ENCODE measurements at places on chromosomes 11 and 22.

GRCh38 chr22:35752006-35752862 lies 34.6 kb downstream of the APOL5 start:
- no peak for DNase-seq
- H3K4me1 ChIP-seq: no peaks in the 10 kb centered on the region
- H3K36me3 ChIP-seq: peaks cover 71% of the 10 kb centered on the region
- no peaks in the 10 kb centered on the region for H3K27me3 ChIP-seq
- no peak overlapping the region for H3K27ac ChIP-seq

GRCh38 chr11:10688401-10688800 lies 5.2 kb downstream of the IRAG1 start:
- H3K27me3 ChIP-seq: no peaks in the 10 kb centered on the region
- no peaks in the 10 kb centered on the region for H3K36me3 ChIP-seq
- H3K4me3 ChIP-seq: no peak overlapping the region
- peaks cover 7% of the 10 kb centered on the region for H3K4me1 ChIP-seq

- no peaks in the 10 kb centered on the region for H3K36me3 ChIP-seq
- no peak overlapping the region for H3K27ac ChIP-seq
- no peak overlapping the region for H3K4me3 ChIP-seq
- no peak for DNase-seq
- H3K27me3 ChIP-seq: no peaks in the 10 kb centered on the region
- no peaks in the 10 kb centered on the region for H3K4me1 ChIP-seq
These were observed 6.3 kb upstream of the IGLL5 start for GRCh38 chr22:22881116-22882000.

- H3K27me3 ChIP-seq: no peaks in the 10 kb centered on the region
- no peak within 1 kb of the TSS for H3K4me3 ChIP-seq
- H3K27ac ChIP-seq: no peak within 1 kb of the TSS
- peaks cover 6% of the 10 kb centered on the region for H3K4me1 ChIP-seq
These were observed at the start of gene SAA1 for GRCh38 chr11:18265949-18266348. Gene SAA1, plus strand, starts transcription at chr11:18266264. Its CDS starts 624 bp downstream, at chr11:18266888.

GRCh38 chr11:10287140-10287539 lies 6.9 kb downstream of the SBF2 start:
- H3K4me1 ChIP-seq: peaks cover 6% of the 10 kb centered on the region
- DNase-seq: no peak
- H3K36me3 ChIP-seq: peaks cover 22% of the 10 kb centered on the region
- no peaks in the 10 kb centered on the region for H3K27me3 ChIP-seq
- H3K27ac ChIP-seq: no peak overlapping the region
- H3K4me3 ChIP-seq: no peak overlapping the region

DNA sequence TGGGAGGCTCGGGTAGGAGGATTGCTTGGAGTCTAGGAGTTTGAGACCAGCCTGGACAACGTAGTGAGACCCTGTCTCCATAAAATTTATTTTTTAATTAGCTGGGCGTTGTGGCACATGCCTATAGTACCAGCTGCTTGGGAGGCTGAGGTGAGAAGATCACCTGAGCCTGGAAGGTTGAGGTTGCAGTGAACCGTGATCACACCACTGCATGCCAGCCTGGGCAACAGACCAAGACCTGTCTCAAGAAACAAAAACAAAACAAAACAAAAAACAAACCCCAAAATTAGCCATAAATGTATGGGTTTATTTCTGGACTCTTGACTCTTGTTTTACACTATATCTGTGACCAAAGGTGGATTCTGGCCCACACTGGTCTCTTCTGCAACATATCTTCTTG lies 41.6 kb downstream of the EIF3F start:
- no peaks in the 10 kb centered on the region for H3K4me1 ChIP-seq
- no peaks in the 10 kb centered on the region for H3K36me3 ChIP-seq
- DNase-seq: no peak

GRCh38 chr11:859394-860131 lies 16.9 kb downstream of the TSPAN4 start:
- no peaks in the 10 kb centered on the region for H3K27me3 ChIP-seq
- no peak overlapping the region for H3K27ac ChIP-seq
- no peaks in the 10 kb centered on the region for H3K4me1 ChIP-seq
- DNase-seq: no peak

DNA sequence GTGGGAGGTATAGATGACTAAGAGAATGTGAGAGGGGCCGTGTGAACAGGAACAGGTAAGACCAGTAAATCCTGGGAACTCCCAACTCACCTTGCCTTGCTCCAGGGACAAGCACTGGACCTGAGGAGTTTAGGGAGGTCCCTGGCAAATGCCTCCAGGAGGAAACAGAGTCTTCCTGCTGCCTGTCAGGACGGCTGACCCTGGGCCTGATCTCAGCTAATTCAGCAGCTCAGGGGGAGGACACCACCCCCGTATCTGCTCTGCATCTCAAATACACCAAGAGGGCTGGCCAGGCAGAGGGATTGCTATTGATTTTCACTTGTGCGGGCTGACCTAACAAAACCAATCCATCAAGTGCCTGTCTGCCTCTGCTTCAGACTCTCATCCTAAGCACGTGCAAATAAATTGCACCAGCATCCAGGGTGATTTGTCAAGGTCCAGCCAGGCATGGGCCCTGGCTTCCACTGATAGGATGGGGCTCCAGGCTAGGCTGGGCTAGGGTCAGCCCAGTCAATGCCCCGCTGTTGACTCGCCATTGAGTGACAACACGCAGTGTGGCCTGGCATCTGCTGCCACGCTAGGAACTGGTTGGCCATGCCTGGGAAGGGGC lies 20.3 kb downstream of the UQCR10 start:
- H3K27ac ChIP-seq: no peak overlapping the region
- no peak for DNase-seq

DNA sequence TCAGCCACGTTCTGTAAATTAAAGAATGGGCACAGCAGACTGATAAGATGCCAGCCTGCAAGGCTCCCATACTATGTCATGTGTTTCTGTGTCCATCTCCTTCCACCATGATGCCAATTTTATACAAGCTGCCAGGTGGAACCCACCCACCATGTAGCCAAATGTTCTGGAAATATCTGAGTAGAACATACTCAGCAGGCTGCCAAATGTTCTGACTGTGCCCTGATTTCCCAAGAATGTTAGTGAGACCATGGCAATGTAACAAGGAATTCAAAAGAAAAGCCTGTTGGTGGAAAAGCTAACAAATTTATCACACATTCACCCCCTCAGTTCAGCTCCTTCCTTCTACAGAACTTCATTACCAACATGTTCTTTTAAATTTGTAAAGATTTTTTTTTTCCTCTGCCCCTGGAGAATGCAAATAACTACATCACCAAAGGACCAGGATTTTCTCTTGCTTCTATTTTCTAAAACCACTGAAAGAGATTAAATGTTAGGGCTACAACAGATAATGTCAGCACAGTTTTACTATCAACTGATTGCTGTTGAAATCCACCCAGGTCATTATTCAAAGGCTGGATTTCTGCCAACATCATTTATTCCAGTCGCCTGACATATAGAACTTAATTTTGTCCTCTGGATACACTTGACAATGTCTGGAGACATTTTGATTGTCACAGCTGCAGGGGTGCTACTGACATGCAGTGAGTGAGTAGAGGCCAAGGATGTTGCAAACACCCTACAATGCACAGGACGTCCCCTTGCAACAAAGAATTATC lies 3.1 kb downstream of the DMC1 start:
- no peaks in the 10 kb centered on the region for H3K36me3 ChIP-seq
- no peak overlapping the region for H3K27ac ChIP-seq
- H3K4me1 ChIP-seq: peaks cover 10% of the 10 kb centered on the region
- no peaks in the 10 kb centered on the region for H3K27me3 ChIP-seq
- DNase-seq: no peak

- no peaks in the 10 kb centered on the region for H3K27me3 ChIP-seq
- peaks cover 57% of the 10 kb centered on the region for H3K36me3 ChIP-seq
- DNase-seq: no peak
- H3K4me3 ChIP-seq: no peak overlapping the region
These were observed 8.1 kb downstream of the EHD1 start for GRCh38 chr11:64870176-64870892.

- no peak overlapping the region for H3K27ac ChIP-seq
- H3K4me3 ChIP-seq: no peak overlapping the region
- H3K36me3 ChIP-seq: peaks cover 92% of the 10 kb centered on the region
- H3K27me3 ChIP-seq: no peaks in the 10 kb centered on the region
- no peaks in the 10 kb centered on the region for H3K4me1 ChIP-seq
- no peak for DNase-seq
These were observed 7.1 kb downstream of the INPPL1 start for GRCh38 chr11:72231396-72232259.

- peaks cover 17% of the 10 kb centered on the region for H3K4me1 ChIP-seq
- peak; percentile 76 for DNase-seq
- peak overlapping the region; percentile 9 for H3K4me3 ChIP-seq
- H3K36me3 ChIP-seq: no peaks in the 10 kb centered on the region
- H3K27me3 ChIP-seq: no peaks in the 10 kb centered on the region
These were observed 89.5 kb downstream of the KCNQ1 start for GRCh38 chr11:2534134-2534956.

DNA sequence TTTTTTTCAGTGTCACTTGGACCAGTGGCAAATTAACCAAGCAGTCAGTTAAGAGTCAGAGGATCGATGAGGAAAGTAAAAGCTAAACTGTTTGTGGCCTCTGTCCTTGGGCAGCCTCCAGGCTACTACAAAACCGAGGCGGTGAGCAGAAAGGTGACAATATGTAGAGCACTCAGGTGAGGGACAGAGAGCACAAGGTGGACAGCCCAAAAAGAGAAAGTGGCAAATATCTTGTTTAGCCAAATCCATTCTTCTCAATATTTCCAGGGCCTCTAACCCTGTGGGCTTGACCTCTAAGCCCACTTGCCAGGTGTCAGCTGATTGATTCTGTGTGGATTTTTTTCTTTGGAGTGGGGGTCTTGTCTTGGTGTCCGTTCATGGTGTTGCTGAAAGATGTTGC lies 4202.2 kb upstream of the OR11H1 start:
- no peaks in the 10 kb centered on the region for H3K36me3 ChIP-seq
- H3K27me3 ChIP-seq: no peaks in the 10 kb centered on the region
- H3K4me1 ChIP-seq: no peaks in the 10 kb centered on the region
- H3K4me3 ChIP-seq: no peak overlapping the region
- DNase-seq: no peak
- no peak overlapping the region for H3K27ac ChIP-seq

GRCh38 chr11:115963156-115963555 lies 458.9 kb upstream of the CADM1 start:
- no peaks in the 10 kb centered on the region for H3K36me3 ChIP-seq
- no peak overlapping the region for H3K27ac ChIP-seq
- no peak for DNase-seq
- no peaks in the 10 kb centered on the region for H3K4me1 ChIP-seq
- no peak overlapping the region for H3K4me3 ChIP-seq

DNA sequence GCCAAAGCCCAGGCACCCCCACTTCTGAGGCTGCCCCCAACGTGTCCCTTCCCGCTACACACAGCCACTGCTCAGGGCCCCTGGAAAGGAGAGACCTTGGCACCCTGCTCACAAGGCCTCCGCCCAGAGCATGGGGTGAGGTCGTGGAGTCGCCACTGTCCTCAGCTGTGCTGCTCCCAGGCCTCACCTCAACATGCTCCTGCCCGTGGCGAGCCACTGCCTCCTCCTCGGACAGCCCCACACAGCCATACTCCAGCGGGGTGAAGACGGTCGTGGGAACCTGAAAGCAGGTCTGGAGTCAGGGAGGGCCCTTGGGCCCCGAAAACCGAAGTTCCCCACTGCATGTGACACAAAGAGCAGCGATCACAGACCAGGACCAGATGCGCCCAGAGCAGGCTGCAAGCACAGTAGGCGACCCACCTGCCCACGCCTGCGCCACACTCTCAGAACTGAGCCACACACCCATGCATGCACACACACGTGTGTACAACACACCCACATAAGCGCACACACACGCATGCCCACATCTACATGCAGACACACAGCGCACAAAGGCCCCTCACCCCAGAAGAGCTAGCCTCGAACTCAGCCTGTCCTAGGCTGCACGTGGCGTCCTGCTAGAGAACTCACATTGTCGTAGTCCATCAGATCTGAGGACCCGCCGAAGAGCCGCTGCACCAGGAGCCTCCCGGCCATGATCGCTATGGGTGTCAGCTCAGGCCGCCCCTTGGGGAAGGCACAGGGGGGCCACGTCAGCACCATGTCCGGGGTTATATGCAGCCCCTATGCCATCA lies 25.5 kb upstream of the GNB1L start:
- DNase-seq: peak; percentile 63
- H3K4me1 ChIP-seq: peaks cover 33% of the 10 kb centered on the region
- peak overlapping the region; percentile 98 for H3K27ac ChIP-seq
- peak overlapping the region; percentile 3 for H3K4me3 ChIP-seq
- H3K27me3 ChIP-seq: no peaks in the 10 kb centered on the region

GRCh38 chr11:69010964-69011623 lies 2.0 kb downstream of the MRGPRF start:
- H3K4me1 ChIP-seq: peaks cover 29% of the 10 kb centered on the region
- no peaks in the 10 kb centered on the region for H3K27me3 ChIP-seq
- peak overlapping the region; percentile 54 for H3K27ac ChIP-seq
- H3K4me3 ChIP-seq: no peak overlapping the region
- DNase-seq: no peak

- H3K27ac ChIP-seq: no peak overlapping the region
- H3K36me3 ChIP-seq: no peaks in the 10 kb centered on the region
- no peak overlapping the region for H3K4me3 ChIP-seq
- no peaks in the 10 kb centered on the region for H3K27me3 ChIP-seq
These were observed 324.9 kb upstream of the CCDC90B start for GRCh38 chr11:83611031-83611430.

DNA sequence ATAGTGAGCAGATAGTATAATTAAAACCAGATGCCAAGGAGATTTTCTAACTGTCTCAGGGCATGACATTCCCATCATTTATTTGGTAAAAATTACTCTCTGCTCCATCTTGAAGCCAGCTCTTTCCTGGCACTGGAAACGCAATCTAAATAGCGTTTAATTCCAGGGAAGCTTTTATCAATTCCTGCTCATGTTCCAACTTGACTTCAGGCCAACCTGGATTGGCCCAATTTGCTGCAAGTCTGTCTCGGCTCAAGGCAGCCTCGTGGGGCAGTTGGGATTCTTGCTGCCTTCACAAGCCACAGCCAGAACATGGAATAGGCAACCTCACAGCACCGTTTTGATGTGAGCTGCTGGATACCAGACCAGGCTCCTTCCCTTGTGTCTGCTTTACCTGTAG lies 1255.9 kb downstream of the TBC1D22A start:
- H3K4me3 ChIP-seq: no peak overlapping the region
- no peaks in the 10 kb centered on the region for H3K27me3 ChIP-seq

- no peak overlapping the region for H3K27ac ChIP-seq
- H3K27me3 ChIP-seq: peaks cover 12% of the 10 kb centered on the region
- no peak overlapping the region for H3K4me3 ChIP-seq
- no peaks in the 10 kb centered on the region for H3K4me1 ChIP-seq
These were observed 1.8 kb downstream of the SYT7 start for GRCh38 chr11:61578819-61579675.
